ENCODE measurements at places on chromosomes 3 and 15. TPM values are rescaled to one million over a fixed set of nuclear protein-coding genes. Genes with fewer than 3 reads are reported as not detected.

The SOX14 gene
- not detected for total RNA-seq

The CDCP1 gene
- total RNA-seq: 0.36 TPM

GRCh38 chr3:152458376-152459117, 189.8 kb downstream of the MBNL1 start:
- DNase-seq: no peak

- no peak for DNase-seq
Observed at GRCh38 chr3:32157600-32158264, 51.3 kb downstream of the GPD1L start.

DNA sequence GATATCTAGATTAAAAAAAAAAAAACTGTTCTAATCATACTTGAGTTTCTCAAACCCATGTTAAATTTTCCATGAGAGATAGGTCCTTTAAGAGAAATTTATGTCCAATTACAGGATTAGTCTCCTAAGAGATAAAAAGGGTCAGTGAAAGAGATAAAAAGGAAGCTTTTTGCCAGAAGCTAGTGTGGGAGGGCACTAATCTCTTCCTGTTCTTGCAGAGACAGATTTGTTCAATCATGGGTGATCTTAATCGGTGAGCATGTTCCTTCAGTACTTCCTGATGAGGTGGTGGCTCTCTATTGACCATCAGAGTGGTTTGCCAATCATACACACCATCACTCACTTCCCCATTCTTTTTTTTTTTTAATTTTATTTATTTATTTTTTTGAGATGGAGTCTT, 16.9 kb upstream of the LPP start:
- DNase-seq: no peak

- DNase-seq: no peak
Observed at GRCh38 chr15:58214591-58215340, 76.6 kb downstream of the AQP9 start.

DNA sequence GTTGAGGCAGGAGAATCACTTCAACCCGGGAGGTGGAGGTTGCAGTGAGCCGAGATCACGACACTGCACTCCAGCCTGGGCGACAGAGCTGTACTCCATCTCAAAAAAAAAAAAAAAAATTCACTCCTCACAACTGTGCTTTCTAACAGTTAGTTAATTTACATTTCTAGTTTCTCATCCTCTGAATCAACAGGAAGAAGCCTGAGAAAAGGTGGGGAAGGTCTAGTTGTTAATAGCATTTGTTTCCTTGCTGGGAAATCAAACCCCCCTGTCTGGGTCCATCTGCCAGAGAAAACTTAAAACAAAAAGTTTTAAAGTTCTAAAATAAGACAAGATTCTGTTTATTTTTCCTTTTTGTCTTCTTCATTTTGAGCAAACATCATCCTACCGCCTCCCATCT, 62.3 kb downstream of the TMEM39A start:
- no peak for DNase-seq

DNA sequence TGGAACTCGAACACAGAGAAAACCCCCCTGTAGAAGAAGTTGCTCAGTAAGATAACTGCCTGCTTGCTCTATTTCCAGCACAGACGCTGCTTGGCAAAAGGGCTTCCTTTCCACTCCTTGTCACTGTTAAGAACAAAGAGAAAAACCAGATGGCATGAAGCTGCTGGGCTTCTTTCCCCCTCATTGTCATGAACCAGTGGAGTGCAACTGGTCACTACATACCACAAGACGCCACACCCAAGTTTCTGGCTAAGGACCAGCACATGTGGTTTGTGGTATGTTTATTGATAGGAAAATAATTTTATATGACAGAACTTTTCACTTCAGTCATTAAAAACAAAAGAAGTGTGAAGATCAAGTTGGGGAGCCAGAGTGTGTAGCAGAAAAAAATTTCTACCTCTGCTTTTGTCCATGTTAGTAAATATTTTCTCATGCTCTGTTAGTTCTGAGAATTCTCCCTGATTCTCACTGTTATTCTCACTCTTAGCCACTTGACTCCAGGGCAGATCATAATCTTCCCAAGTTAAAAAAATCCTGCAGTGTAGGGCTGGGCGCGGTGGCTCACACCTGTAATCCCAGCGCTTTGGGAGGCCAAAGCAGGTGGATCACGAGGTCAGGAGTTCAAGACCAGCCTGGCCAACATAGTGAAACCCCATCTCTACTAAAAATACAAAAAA, 37.9 kb downstream of the CLK3 start:
- DNase-seq: no peak

DNA sequence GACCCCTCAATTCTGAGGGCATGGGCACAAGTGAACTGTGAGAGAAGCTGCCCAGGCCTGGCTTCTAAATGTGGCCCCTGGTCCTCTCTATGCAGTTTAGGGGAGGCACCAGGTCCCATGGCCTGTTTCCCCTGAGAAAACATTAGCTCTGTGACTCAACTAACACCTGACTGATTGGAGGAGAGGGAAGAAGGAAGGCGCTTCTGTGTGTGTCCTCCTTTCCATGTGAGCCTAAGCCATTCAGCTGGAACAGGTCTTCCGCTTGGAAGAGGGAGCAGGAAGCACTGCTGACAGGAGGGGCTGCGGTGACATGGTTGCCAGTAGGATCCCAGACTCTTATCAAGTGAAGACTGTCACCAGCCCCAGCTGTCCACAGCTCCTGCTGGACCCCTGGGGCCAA, 79.5 kb downstream of the MYLK start:
- no peak for DNase-seq

DNA sequence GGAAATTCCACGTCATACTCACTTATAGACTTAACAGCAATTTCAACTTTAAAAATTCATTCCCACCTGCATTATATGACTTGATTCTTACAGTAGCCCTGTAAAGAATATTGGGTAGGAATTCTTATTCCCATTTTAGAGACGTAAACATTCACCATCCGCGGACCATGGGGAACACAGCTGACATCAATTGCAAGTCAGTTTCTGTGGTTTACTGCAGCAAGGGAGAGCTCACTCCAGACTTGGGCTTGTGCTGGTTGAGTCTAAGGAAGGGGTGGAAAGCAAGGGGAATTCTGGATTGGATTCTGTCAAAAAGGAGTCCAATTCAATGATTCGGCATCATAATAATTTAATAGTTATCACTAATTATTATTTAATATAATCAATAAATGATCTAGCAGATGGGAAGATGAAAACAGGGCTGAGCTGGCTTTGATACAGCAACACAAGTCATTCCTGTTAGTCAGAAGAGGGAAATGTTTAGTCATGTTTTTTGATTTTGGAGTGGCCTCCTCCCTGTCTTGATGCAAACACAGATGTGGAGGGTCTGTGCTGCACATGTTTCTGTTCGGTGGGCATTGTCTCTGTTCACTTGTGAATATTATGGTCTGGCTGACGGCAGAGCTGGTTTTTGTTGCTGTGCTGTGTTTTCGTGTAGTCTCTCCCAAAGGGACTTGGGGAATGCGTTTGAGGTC, 9.7 kb downstream of the LIPC start:
- no peak for DNase-seq
